Ammon's horn (tissue), 1 donor: ENCODE measurements at places on chromosomes 1 and 21.

DNA sequence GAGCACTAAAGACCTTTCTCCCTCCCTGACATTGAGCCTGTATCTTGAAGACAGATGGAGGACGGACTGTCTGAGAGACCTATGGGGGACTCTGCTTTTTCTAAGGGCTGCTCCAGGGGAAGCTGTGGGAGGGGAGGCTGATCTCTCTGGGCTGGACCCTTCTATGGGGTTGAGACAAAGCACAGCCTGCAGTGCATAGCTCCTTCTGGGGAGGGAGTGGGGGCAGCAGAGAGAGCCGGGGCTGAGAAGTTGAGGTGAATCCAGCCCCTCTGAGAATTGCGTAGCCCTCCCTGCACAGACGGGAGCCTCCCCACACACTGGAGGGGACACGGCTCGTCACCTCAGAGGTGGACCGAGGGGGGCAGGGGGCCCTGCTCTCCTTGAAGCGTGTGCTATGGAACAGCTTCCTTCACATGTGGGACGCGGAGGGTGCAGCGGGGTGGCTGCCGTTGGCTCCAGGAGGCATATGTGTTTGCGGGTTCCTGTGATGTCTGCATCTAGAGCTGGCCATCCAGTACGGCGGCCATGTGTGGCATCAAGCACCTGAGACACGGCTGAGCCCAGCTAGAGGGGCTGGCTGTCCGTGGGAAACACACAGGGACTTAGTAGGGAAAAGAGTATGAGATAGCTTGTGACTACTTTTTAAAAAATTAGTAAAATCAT, 299.1 kb downstream of the CAMTA1 start:
- no peak for DNase-seq

- peak; percentile 94 for DNase-seq
Measured at GRCh38 chr1:113978863-113979702, at the start of gene OLFML3. TSS of gene OLFML3 (plus strand) at chr1:113979474. CDS start at chr1:113979517, 43 bp downstream.

- DNase-seq: no peak
Measured at GRCh38 chr1:230684146-230684545, 29.8 kb downstream of the AGT start.

DNA sequence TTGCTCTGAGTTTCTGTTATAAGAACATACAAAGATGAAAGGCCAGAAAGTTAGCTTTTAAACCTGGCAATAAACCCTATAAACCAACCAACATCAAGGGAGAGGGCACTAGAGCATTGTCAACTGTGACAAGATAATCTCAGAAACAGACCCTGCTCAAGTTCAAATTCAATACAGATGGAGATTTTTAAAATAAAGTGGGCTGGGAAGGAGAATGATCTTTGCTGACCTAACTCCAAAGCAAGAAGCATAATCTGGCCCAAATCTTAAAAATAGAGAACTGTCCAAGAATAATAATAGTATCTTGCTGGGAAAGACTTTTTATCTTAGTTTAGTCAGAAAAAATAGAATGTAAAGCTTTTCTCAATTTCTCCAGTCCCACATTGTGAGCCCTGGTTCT, 485.5 kb downstream of the DISC1 start:
- no peak for DNase-seq

DNA sequence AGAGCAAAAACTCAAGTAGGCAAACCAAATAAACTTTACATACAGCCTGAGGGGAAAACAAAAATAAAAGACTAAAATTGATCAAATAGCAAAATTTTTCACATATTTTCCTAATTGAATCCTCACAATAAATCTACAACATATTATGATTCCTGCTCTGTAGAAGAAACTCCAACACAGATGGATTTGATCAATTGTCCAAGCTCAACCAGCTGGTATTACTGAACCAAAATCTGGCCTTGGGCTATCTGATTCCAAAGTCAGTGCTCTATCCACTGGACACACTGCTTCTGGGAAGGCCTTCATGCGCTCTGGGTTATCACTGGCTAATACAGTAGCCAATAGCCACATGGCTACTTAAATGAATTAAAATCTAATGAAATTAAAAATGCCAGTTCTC, 39.3 kb downstream of the PCNX2 start:
- no peak for DNase-seq

- no peak for DNase-seq
Measured at GRCh38 chr1:33366762-33367484, 46.0 kb upstream of the A3GALT2 start.

GRCh38 chr1:9518454-9518998, 20.7 kb upstream of the SLC25A33 start:
- no peak for DNase-seq

- no peak for DNase-seq
Measured at GRCh38 chr1:19370453-19371170, 58.5 kb downstream of the SLC66A1 start.

DNA sequence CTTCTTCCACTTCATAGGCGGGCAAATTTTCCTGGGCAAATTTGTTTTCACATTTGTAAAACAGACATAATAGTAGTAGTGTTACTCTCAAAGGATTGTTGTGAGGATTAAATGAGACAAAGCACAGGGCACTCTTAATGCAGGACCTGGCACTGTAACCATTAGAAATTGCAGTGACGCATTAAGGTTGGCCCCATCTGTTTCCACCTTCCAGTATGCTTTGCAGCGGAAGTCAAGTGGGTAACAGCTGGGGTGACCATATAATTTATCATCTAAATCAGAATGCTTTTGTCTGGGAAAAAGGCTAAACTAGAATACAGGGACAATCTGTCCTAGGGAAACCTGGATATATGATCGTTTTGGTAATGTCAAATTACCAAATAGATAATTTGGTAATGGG, 132.5 kb upstream of the CACHD1 start:
- no peak for DNase-seq

- DNase-seq: no peak
Measured at GRCh38 chr1:33000427-33001026, 35.9 kb upstream of the RNF19B start.

GRCh38 chr1:155504207-155504606, 58.4 kb downstream of the ASH1L start:
- peak; percentile 46 for DNase-seq

DNA sequence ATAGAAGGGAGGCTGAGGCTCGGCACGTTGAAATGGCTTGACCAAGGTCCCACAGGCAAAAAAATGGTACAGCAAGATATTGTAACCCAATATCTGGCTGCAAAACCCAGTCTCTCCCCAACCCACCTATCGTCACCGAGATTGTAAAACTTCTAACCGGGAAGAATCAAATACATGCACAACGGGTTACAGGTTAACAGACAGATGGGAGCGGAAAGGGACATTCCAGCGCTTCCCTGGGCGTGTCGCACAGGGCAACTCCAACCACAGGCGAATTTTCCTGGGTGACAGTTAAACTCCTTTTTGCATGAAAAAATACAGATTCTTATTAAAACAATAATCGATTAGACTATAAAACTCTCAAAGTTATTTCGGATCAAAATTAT, 31.8 kb upstream of the JUN start:
- no peak for DNase-seq

GRCh38 chr1:94539496-94539895, 2.1 kb downstream of the F3 start:
- no peak for DNase-seq

GRCh38 chr1:20893931-20894330, 106.8 kb upstream of the HP1BP3 start:
- DNase-seq: no peak

DNA sequence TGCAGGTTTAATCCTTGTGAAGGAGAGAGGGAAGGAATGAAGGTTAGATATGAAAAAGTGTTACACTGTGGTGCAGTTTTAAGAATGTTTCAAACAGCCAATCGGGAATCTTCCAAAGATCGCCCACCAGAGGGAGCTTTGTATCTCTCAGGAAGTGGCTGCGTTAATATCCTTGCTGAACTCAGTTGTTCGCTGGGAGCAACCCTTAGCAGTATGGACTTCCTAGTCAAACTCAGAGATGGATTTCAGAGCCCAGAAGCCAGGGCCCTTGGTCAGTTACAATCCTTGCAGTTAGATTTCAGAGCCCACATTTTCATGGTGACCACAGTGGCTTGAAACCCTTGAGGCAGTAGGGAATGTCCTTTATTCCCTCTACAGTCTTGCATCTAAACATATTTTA, 136.2 kb downstream of the NTNG1 start:
- DNase-seq: peak; percentile 63

GRCh38 chr1:94623560-94624148, 82.1 kb upstream of the F3 start:
- no peak for DNase-seq

DNA sequence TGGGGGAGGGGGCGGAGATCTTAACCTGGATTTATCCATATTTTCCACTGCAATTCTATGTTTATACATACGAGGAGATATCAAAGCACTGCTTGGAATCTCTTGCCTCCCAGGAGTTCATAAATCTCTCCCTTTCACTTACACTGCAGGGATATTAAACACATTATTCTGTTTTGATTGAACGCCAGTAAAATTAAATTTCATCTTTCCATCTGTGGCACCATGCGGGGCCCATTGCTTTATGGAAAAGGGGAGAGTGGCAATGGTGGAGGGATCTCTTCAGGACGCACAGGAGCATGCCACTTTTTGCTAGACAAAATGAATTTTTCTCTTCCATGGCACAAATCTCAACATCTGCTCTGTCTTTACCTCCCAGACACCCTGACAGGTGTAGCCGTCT, 648.0 kb upstream of the PLXNA2 start:
- no peak for DNase-seq

GRCh38 chr1:77434967-77435366, 153.1 kb downstream of the AK5 start:
- no peak for DNase-seq

DNA sequence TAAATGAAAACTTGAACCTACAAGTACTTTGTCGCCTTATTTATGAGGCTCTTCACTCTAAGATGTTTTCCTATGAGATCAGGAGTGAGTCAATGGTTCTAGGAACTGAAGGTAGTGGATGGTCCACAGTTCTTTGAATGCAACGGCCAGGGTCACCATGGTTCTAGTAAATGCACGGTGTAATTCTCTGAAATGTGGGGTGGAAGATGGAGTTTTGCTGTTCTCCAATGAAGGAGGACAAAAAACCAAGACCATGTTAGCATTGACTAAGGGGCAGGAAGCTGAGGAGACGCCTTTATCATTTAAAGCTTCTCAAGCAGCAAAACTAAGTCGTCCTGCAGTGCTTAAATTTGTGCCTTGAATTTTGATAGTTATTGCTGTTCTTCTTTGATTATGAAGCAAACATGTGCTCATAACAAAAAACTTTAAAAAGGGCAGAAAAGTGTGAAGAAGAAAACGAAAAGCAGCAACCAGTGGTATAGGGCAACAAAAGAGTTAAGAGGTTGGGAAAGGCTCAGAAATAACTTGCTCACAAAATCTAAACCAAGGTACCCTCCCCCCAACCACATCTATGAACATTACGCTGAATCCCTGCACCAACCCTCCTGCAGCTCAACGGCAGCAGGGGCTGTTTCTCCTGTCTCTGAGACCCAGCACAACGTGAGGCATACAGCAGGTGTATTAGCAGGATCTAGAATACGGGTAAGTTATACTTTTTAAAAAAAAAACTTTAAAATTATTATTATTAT, 85.0 kb downstream of the MRPL37 start:
- DNase-seq: no peak

GRCh38 chr1:55990007-55990406, 589.4 kb downstream of the PLPP3 start:
- DNase-seq: no peak

- no peak for DNase-seq
Measured at GRCh38 chr1:162229549-162229948, 147.1 kb downstream of the SPATA46 start.

- DNase-seq: no peak
Measured at GRCh38 chr1:8355439-8356255, 37.7 kb downstream of the SLC45A1 start.

DNA sequence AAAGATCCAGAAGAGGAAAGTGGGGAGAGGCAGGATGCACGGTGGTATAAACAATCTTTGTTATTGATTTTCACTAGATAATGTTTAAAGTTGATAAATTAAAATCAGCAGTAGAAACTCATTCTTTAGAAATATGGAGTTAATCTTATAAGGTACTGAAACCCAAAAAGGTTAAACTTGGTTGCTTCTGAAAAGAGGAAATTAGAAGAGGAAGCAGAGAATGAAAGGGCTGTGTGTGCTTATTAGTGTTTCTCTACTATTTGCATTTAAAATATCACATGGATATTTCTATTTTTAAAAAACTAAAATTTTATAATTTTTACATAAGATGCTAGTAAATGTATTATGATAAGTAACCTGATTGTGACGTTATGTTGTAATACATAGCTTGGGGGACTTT, 24.4 kb downstream of the C1orf141 start:
- DNase-seq: no peak

DNA sequence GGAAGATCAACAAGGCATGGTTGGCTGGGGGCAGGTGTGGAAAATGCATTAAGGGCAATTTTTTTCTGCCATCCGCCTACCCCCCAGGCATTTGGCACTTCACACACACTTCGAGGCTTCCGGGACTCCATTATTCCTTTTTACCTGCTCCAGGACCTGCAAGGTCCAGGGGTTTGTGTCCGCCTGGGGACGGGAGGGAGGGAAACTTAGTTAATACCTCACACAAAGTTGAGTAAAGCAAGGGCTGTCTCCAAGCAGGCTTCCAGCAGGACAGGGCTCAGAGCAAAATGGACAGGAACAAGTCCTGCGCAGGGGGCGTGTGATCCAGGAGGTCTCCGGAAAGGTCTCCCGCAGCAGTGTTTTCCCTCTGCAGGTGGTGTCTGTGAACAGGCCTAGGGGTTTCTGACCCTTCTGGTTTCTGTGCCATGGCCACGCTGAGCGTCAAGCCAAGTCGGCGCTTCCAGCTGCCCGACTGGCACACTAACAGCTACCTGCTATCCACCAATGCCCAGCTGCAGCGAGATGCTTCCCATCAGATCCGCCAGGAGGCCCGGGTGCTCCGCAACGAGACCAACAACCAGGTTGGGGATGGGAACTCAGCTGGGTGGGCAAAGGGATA, 712 bp downstream of the TEKT2 start:
- DNase-seq: no peak

DNA sequence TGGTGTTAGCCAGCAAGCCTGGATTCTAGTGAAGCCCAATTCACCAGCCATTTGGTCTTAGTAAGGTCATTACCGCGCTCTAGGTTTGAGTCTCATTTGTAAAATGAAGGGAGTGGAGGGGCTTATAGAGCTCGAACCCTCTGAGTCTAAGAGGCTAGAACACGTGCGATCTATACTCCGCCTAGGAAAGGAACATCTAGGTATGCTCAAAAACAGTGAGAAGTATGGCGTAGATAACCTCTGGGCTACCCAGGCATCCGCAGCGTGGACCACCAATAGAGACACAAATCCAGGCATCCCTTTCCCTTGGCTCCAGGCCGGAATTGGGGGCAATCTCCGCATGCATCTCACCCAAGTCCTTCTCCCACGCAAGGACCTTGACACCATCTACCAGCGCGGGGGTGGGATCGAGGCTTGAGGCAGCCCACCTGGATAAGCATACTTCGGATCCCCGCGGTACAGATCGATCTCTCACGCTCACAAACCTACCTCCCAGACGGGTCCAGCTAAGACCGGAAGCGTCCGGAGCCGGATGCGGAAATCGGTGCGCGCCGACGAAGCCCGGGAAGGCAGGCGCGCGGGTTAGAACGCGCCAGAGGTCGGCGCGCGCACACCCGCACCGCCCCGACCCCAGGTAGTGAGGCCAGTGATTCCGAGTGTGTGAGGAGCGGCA, at the start of gene METTL25B:
TSS of gene METTL25B (plus strand) at position 544 of the 673 bp plus-strand sequence. CDS start 636 bp downstream, outside the sequence.
- peak; percentile 71 for DNase-seq
